KBM-7 (cell line): ENCODE measurements at places on chromosomes 11 and 22.

GRCh38 chr11:65224930-65225278 lies 36.9 kb upstream of the POLA2 start:
- DNase-seq = no peak

DNA sequence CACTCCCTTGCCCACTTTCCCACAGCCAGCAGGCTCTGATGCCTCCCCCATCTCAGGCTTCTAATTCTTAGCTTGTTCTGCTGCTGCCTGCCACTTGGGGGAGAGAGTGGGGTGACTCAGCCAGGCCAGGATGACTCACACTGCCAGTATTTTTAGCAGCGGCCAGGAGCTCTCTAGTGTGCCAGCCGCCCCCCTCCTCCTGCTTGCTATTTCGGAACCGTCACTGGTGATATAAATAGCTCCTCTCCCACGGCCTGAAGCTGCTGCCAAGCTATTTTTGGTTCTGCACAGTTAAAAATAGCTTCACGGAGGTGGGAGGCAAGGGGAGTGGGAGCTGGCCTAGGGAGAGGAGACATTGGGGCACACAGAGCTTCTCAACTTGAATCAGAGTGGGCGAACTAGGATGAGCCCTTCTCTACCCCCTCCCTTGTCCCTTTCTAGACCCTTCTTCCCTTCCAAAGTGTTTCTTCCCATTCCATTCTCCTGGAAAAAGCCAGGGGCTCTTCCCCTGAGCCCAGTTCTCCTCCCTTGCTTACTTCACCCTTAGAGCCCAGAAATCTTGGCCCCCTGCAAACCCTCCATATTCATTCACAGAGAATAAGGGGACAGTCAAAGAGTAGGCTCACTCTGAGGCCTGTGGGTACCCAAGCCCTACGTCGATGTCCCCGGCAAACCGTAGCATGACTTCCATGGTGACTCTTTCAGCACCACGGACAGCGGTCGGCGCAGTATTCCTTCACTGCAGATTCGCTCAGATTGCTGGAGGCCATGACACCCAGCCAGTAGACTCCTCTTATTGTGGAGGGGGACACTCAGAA lies 2.5 kb upstream of the NPAS4 start:
- DNase-seq = peak; percentile 83

DNA sequence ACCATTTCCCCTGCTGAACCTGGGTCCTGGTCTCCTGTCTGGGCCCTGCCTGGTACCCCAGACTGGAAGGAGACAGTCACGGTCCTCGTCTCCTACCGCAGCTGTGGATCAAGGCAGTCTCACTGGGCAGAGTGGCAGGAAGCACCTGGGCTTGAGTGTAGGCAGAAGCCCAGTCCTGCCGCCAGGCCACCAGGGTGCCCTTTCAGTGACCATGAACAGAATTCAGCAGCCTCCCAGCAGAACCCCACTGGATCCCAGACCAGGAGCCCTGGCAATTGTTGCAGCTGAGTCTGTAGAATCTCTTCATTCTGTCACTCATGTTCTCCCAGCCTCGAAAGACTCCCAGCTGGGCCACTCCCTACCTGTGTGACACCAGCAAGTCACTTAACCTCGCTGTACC lies 25.5 kb upstream of the CREB3L1 start:
- DNase-seq = no peak

DNA sequence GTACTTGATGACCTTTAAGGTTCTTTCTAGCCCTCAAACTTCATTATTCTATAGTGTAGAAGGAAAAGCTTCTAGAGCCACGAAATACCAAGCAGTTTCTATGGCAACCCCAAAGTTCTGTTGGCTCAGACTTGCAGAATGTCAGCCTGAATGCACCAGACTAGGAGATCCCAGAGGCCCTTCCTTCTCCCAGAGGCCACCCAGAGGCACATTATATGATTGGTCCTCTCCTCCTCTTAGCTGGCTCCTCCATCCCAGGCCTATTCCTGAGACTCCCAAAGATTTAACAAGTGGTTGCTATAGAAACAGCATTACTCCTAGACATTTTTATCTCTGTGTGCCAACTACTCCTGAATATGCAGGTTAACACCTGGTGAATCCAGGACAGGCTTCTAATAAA lies 69.2 kb upstream of the CCDC90B start:
- DNase-seq = no peak

GRCh38 chr22:30324014-30324730 lies 2.6 kb downstream of the TBC1D10A start:
- no peak for DNase-seq
